ENCODE measurements at places on chromosomes 12 and 14.

DNA sequence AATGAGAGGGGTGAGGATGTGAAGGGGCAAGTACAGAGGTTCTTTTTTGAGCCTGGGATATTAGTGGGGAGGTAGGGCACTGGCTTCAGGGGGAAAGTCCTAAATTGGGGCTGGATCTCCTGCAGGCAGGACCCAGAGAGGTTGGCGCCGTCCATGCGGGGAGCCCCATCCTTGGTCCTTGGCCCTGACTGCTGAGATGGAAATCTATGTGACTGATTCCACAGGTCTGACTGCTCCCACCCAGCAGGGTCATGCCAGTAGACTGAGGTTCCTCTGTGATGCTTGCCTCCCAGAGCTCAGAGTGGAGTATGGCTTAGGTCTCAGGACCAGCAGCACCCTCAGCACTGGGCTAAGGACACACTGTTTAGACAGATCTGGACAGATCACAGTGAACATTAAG, 988.6 kb upstream of the TMEM132C start:
- no peak for DNase-seq

GRCh38 chr14:89288114-89288513, 128.9 kb downstream of the FOXN3 start:
- no peak for DNase-seq

- no peak for DNase-seq
Observed at GRCh38 chr12:119809023-119809422, 68.1 kb downstream of the CIT start.

DNA sequence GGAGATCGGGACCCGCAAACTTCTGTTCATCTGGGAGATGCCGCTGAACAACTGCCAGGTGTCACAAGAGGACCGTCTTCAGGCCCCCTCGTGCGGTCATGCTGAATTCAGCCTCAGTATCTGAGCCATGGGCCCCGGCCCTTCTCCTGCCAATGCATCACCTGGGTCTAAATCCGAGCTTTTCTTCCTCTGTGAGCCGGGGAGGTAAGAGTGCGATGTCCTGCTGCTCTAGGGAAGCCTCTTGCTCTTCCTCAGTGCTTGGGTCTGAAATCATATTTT, 155.8 kb upstream of the FKBP4 start:
- DNase-seq = no peak

- DNase-seq = no peak
Observed at GRCh38 chr12:102971227-102971626, 13.8 kb downstream of the ASCL1 start.

DNA sequence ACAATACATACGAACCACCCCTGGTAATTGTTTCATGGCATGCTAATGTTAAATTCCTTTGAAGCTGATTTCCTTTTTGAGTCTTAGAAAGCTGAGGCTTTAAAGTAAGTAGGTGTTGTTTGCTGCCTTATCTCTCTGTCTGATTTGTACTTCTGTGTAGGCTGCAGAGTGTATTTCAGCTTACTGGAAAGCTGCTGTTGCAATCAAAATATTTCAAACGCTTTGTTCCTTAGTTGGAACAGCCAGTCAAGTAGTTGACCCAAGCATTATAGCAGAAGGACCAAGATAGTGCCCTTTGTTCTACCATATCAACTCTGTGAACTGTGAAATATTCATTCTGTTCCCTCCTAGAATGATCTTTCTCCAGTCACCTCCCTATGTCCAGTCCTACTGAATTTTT, 3.1 kb downstream of the PKP2 start:
- DNase-seq = no peak

- no peak for DNase-seq
Observed at GRCh38 chr12:2110849-2111566, 58.2 kb downstream of the CACNA1C start.

DNA sequence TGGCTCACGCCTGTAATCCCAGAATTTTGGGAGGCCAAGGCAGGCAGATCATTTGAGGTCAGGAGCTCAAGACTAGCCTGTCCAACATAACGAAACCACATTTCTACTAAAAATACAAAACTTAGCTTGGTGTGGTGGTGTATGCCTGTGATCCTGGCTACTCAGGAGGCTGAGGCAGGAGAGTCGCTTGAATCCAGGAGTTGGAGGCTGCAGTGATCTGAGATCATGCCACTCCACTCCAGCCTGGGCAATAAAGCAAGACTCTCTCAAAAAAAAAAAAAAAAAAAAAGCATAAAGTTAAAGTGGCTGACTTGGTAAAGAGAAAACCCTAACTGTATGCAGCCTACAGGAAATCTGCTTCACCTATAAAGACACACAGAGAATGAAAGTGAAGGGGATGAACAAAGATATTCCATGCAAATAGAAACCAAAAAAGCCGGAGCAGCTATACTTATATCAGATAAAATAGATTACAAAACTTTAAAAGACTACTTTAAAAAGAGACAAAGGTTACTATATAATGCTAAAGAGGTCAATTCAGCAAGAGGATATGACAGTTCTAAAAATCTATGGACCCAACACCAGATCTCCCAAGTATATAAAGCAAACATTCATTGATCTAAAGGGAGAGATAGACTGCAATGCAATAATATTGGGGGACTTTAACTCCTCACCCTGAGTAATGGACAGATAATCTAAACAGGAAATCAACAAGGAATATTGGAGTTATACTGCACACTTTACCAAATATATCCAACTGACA, 4.1 kb downstream of the CLEC2B start:
- DNase-seq = peak; percentile 21

GRCh38 chr12:130425698-130426245, 88.1 kb downstream of the PIWIL1 start:
- no peak for DNase-seq

DNA sequence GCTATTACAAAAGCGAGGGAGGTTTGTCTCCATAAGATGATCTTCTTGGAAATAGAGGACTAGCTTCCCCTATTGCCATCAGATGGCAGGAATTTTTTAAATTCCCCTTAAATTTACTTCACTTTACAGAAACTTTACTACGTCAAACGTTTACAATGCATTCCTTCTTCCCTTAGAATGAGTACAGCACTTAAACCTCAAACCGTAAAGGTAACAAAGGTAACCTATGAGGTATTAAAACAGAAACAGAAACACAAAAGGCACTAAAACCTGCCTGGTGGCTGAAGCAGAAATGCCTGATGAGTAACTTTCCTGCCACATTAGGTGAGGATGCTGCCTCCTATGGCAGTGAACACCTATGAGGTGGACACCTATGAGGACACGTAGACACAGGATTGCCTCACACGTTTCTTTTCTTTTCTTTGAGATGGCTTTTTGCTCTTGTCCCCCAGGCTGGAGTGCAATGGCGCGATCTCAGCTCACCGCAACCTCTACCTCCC, 25.0 kb downstream of the DIO2 start:
- no peak for DNase-seq
